ENCODE measurements at places on chromosomes 3 and 15. TPM values are rescaled to one million over a fixed set of nuclear protein-coding genes. Genes with fewer than 3 reads are reported as not detected.

The MAP4 gene
- 161 TPM for total RNA-seq

The SCN11A gene
- total RNA-seq = under 0.01 TPM

The GPR160 gene
- total RNA-seq = 0.44 TPM

The GALNT15 gene
- 4.2 TPM for total RNA-seq

The MUC20 gene
- not detected for total RNA-seq

The MESP2 gene
- not detected for total RNA-seq

The CCDC39 gene
- total RNA-seq = not detected

The MSL2 gene
- 20.4 TPM for total RNA-seq

The TOPBP1 gene
- 65.9 TPM for total RNA-seq

The ADCY5 gene
- total RNA-seq = not detected

The INKA1 gene
- 4.4 TPM for total RNA-seq

The CISH gene
- total RNA-seq = 2.0 TPM

The ABHD10 gene
- 10.3 TPM for total RNA-seq

The IGF2BP2 gene
- total RNA-seq = 141 TPM

The MAPKAPK3 gene
- total RNA-seq = 50.7 TPM

The FYCO1 gene
- total RNA-seq = 19.8 TPM

The SLC12A8 gene
- total RNA-seq = 11.2 TPM

The CRABP1 gene
- total RNA-seq = not detected

The RPS27L gene
- total RNA-seq = 68.4 TPM

The GABRB3 gene
- total RNA-seq = 0.22 TPM

The HGD gene
- total RNA-seq = 0.14 TPM
